ENCODE measurements at places on chromosomes 2 and 18.

DNA sequence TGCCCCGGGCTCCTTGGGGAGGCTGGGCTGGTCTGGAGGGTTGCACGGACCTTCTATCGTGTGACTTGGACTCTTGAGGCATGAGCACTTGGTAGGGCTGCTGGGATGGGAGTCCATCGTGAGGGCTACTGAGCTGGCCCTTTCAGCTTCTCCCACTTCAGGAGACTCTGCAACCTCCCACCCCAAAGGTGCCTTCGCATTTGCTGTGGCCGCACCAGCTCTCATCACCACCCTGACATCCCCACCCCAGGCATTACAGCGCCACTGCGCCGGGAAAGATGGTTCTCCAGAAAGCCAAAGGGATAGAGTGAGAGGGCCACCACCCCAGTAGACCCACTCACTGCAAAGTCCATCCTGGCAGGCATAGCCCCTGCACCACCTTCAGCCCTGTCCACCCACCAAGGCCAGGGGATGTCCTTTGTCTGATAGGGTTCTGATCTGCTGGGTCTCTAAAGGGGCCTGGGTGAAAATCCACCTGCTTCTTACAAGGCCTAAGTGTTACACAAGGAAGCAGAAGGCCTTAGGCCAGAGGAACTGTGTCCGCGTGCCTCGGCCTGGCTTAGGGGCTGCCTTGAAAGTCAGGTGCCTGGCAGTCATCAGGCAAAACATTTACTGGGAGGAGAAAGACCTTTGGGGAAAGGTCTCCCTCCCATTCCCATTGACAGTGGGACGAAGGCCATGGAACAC is 5.1 kb downstream of the EHD3 start:
- no peak for DNase-seq

DNA sequence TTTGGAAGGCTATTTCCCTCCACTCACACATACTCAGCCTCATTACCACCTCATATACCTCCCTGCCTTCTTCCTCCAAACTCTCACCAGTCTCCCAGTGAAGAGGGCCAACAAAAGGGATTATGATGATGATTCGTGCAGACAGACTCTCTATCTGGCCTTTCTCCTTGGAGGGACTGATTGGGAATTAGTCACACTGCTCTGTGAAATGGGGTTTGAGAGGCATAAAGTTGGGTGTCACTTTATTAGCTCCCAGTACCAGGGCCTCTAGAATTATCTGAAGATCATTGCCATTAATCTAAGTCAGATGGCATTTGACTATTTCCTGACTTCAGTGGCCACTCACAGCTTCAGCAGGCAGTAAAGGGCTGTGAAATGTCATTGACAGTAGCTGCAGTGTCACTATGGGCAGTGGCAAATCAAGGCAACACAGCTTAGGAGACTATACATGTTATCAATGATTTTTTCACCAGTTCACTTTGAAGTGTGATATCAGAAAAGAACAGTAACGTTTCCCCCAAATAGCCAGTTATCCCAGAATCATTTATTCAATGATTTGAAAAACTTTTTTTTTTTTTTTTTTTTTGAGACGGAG is 17.4 kb downstream of the CNRIP1 start:
- no peak for DNase-seq

- DNase-seq, result no peak
These were observed 52.5 kb downstream of the KCNF1 start for GRCh38 chr2:10964052-10964790.

DNA sequence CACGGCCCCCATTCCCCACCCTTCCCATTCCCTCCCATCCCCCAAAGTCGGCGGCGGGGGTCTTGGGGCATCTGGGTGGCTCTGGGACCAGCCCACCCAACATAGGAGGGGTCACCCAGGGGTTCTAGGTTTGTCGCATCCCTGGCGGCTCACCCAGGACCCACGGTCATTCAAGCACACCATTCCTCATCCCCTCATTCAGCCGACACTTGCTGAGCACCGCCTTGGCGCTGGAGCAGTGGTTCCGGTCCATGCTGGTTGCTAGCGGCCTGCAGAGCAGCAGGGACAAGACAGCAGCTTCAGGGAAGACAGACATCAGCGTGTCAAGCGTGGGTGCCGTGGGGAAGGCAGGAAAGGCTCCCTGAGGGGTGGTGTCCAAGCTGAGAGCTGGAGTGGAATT is 50.5 kb upstream of the OTOS start:
- no peak for DNase-seq

DNA sequence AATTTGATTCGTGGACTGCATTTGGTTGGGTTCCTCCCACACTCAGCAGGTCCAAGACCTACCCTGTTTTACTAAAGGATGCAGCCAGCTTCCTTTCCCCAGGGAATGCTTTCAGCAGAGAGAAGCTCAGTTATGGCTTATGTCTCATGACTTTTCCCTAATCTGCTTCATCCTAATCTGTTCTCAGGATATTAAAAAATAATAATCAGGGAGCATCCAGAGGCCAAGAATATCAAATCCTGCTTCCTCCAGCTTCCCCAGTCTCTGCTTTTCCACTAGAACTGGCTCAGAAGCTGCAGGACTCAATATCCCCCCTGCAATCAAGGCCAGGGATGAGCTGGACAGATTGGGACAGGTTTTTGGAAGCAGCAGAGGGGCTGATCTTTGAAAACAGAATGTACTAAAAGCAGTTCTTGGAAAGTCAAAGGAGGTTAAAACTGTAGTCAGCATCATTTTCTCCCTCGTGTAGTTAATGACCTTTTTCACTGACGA is 326.9 kb upstream of the TNP1 start:
- no peak for DNase-seq

DNA sequence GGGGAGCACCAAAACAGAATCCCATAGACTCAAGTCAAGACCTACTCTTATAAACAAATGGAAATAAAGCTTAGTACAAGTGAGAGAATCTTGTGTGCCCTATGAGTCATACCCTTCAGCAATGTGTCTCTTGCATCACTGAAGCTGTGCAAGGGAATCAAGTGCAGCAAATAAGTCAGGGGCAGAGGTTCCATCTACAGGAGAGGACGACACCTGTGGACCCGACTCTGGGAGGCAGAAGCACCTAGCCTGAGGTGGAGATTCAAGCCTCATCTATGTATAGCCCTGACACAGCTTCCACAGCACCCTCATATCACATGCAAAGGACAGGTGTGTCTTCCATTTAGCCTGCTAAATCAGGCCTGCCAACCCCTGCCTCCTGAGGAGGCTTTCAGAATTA is 298.2 kb downstream of the CNTNAP5 start:
- no peak for DNase-seq

DNA sequence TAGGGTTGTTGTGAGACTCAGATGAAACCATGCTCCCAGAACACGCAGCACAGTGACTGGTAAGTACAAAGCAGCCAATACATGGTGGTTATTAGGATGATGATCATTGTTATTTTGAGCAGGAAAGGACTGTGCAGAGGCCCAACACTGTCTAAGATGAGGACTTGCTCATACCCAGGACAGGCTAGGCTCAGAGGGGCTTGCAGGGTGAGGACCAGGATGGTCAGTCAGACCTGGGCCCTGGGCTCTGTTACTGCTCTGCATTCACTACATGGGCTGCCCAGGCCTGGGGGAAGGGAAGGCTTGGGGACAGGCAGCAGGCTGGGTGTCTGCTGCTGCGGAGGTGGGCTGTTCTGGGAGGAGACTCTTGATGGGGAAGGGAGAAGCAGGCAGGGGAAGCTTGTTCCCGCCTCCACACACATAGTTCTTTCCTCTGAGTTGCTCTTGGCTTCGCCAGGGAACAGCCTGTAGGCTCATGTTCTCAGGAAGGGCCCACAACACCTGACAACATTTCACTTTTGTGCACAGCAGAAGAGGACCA is 17.5 kb downstream of the CAPN13 start:
- no peak for DNase-seq

DNA sequence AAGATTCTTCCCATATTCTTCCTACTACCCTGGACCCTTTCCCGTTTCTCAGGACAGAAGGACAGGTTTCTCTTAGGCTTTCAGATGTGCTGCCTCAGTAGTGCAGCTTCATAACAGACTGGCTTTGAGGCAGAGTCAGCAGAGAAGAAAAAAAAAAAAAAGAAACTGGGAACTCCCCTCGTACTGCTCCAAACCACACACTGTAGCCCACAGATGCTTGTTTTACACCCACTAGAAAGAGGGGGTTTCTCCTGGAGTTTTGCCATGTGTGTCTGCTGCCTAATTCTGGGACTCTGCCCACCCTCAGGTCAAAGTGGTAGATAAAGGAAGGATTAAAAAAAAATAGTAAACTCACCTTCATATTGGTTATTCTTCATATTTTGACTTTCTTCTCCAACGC is 95.9 kb downstream of the NCOA1 start:
- DNase-seq, result no peak

DNA sequence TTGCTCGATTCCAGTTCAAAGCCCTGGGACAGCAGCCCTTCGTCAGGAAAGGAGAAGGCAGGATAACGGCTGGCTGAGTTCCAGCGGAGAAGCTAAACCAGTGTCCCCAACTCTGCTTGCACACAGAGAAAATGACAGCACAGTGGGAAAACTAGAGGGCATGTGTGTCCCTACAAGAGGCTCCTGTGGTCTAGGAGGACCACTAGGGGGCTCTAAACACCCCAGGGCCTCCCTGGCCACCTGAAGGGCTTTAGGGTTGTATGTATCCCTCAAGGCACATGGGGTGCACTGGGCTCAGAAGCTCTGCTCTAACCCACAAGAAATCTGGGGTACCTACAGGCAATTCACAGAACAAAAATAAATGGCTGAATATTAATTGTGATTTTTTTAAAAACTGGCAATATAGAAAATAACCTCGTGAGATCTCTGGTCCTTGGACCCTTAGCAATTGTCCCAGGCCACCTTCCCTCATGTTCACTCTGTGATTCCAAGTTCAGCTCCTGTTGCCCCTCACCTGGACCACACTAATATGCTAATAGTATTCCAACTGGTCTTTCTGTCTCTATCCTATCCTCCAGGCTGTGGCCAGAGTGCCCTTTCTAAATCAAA is 17.5 kb downstream of the STAT1 start:
- no peak for DNase-seq

- no peak for DNase-seq
These were observed 113.8 kb downstream of the GALNT1 start for GRCh38 chr18:35695384-35695783.

DNA sequence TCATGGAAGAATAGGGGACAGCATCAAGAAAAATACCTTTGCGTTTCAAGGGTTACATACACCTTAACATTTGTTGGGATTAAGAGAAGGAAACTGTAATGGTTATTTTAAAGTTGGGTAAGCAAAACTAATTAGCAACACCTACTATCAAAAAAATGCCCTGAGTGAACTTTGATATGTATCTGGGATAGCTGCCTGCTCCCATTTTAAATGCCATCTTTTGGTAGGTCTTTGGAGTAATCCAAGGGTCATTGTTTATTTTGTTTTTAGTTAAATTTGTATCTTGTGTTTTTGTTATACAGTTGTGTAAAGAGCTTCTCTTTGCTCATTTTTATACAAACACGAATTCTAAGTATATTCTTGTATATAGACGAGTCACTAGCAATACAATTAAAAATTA is 9.9 kb downstream of the PTPN4 start:
- DNase-seq, result no peak

DNA sequence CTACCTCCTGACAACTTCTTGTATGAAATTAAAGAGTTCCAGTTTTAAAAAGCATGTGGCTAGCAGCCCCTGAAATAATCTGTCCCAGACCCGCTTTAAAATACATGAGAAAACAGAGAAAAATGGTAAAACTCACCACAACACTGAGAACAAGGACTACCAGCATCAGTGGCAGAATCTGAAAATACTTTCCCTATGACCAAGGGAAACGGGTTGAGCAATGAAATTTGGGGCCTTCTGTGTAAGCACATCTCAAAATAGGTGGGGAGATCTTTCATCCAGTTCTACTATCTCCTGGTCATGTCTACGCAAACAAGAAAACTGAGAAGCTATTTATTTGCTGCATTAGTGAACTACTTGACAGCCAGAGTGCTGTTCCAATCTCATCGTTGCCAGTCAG is 172.3 kb downstream of the LNPK start:
- DNase-seq, result no peak

GRCh38 chr2:72141881-72142451 is 5.7 kb downstream of the CYP26B1 start:
- DNase-seq, result no peak

DNA sequence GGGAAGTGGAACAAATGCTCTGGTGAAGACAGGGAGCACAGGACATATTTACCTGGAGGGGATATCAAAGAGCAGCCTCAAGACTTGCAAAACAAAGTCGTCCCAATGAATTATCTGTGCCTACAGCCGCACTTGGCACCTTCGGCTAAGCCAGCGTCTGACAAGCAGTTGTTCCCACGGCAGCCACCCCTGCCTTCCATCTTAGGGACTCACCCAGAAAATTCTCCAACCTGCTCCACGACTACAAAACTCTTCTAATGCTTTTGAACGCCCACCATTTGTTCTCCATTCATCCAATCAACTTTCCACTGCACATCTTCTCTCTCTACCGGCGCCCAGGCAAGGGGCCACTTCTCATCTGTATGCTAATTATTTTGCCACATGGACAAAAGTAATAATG is 7.0 kb downstream of the MYT1L start:
- no peak for DNase-seq

DNA sequence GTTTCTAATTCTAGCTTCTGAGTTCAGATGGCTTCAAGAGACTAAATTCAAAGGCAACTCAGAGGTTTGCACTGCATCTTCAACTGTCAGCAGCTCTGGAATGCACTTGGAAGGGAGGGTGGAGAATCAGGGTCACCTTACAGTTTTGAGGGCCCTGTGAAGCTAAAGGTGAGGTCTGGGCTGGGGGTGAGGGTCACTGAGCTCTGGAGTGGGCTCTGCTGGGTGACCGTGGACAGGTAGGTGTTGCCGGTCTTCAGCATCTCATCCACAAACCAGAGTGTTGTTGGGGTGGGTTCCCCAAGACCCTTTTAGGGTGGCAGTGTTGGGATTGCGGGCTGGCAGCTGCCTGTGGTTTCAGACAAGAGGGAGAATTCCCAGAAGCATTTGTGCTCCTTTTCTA is 70.1 kb upstream of the CXCR4 start:
- no peak for DNase-seq

- DNase-seq, result no peak
These were observed 4.5 kb downstream of the RAB31 start for GRCh38 chr18:9712611-9713010.

GRCh38 chr2:207154556-207155510 is 10.9 kb downstream of the KLF7 start:
- DNase-seq, result no peak

- no peak for DNase-seq
These were observed 277.0 kb upstream of the HNRNPA3 start for GRCh38 chr2:176935543-176936102.

GRCh38 chr2:186740266-186740665 is 46.4 kb downstream of the FAM171B start:
- no peak for DNase-seq

- DNase-seq, result peak; percentile 3
These were observed 18.1 kb upstream of the SPP2 start for GRCh38 chr2:234032279-234032856.

Data from stimulated activated CD4-positive, alpha-beta T cell treated with anti-CD3 and anti-CD28 coated beads, Interleukin-1b, Interleukin-23, amount 100 ng/mL, for 4 hours (primary cell).